ENCODE measurements at places on chromosomes 2 and 18. TPM values are rescaled to one million over a fixed set of nuclear protein-coding genes. Genes with fewer than 3 reads are reported as not detected.

DNA sequence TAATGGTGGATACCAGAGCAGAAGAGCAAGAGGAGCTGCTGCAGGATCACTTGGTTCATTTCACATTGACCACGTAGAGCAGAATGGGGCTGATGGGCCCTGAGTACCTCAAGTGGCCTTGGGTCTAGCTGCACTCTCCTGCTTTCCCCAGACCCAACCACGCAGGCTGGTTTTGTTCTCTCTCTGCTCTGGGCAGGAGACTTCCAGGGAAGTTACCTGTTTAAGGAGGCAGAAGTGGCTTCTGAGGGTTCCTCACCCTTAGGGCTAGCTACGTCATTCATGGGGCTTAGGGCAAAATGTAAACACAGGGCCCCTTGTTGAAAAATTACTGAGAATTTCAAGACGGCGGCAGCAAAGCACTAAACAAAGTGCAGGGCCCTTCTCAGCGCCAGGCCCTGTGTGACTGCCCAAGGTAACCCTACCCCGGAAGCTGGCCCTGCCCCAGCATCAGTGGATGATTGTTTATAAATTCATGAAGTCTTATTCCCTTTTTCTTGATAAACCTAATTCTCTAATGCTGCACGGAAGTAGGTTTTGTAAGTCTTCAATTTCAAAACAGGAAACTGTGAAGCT lies 75.9 kb downstream of the TMEM182 start:
- H3K4me3 ChIP-seq = no peak overlapping the region
- peaks cover 5% of the 10 kb centered on the region for H3K27me3 ChIP-seq
- no peaks in the 10 kb centered on the region for H3K36me3 ChIP-seq
- DNase-seq = no peak
- no peak overlapping the region for H3K27ac ChIP-seq
- H3K4me1 ChIP-seq = peaks cover 5% of the 10 kb centered on the region

- no peak for DNase-seq
- H3K4me3 ChIP-seq = no peak overlapping the region
- H3K4me1 ChIP-seq = peaks cover 3% of the 10 kb centered on the region
- no peaks in the 10 kb centered on the region for H3K27me3 ChIP-seq
- peaks cover 4% of the 10 kb centered on the region for H3K36me3 ChIP-seq
These were observed 126.8 kb downstream of the CDC42EP3 start for GRCh38 chr2:37544591-37545031.

- no peak for DNase-seq
- H3K36me3 ChIP-seq = no peaks in the 10 kb centered on the region
These were observed 428.8 kb downstream of the ZNF521 start for GRCh38 chr18:24923138-24923537.

The CELF4 gene
- total RNA-seq = not detected

The SOS1 gene
- 65.2 TPM for total RNA-seq

GRCh38 chr2:218876562-218877219 lies 4.0 kb upstream of the WNT10A start:
- H3K36me3 ChIP-seq = peaks cover 11% of the 10 kb centered on the region
- H3K4me1 ChIP-seq = peaks cover 37% of the 10 kb centered on the region
- peak overlapping the region; percentile 33 for H3K4me3 ChIP-seq
- peak; percentile 74 for DNase-seq
- H3K27me3 ChIP-seq = peaks cover 35% of the 10 kb centered on the region

The KCNJ13 gene
- total RNA-seq = not detected

DNA sequence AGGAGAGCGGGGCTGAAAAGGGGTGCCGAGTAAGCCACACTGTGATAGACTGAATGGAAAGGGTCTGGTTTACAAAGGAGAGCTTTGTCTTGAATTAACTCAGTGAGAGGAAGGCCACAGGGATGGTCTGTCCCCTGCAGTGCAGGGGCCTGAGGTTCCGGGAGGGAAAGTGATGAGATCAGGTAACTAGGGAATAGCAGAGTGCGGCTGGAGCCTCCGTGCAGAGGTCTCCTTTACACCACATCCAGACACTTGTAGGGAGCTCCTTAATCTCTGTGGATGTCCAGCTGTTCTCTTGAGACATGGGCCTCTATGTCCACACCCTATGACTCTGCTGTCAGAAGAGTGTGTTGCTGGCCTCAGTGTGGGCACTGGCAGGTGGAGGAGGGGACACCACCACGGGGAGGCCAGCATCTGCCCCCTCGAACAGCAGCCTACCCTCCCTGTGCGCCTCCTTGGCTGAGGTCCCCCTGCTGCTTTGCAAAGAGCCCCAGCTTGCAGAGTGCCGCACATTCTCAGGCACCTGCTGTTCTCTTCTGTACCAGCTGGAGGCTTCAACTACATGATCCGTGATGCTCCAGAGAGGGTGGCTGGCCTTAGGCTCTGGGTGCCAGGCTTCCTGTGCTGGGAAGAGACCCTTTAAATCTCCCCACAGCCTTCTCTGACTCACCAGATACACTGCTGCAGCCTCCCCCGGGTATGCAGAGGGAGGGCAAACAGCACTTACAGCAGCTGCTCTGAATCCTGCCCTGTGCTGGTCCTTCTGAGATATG lies 25.9 kb downstream of the ENOSF1 start:
- H3K27ac ChIP-seq = peak overlapping the region; percentile 37
- H3K27me3 ChIP-seq = no peaks in the 10 kb centered on the region
- H3K4me1 ChIP-seq = peaks cover 16% of the 10 kb centered on the region
- no peak for DNase-seq
- H3K36me3 ChIP-seq = peaks cover 2% of the 10 kb centered on the region

DNA sequence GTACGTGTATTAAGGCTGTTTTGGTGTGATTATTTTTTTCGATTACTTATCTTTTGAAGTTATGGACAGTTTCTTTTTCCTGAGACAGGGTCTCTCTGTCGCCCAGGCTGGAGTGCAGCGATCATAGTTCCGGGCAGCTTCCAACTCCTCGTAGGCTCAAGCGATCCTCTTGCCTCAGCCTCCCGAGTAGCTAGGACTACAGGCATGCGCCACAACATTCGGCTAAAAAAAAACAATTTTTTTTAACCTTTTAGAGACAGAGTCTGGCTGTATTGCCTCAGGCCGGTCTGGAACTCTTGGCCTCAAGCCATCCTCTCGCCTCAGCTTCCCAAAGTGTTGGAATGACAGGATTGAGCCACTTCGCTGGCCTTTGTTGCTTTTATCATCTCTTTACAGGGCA lies 945 bp downstream of the HAT1 start:
- DNase-seq = no peak
- H3K27me3 ChIP-seq = no peaks in the 10 kb centered on the region
- peaks cover 4% of the 10 kb centered on the region for H3K36me3 ChIP-seq
- H3K4me1 ChIP-seq = peaks cover 19% of the 10 kb centered on the region

The SLC16A14 gene
- total RNA-seq = not detected

DNA sequence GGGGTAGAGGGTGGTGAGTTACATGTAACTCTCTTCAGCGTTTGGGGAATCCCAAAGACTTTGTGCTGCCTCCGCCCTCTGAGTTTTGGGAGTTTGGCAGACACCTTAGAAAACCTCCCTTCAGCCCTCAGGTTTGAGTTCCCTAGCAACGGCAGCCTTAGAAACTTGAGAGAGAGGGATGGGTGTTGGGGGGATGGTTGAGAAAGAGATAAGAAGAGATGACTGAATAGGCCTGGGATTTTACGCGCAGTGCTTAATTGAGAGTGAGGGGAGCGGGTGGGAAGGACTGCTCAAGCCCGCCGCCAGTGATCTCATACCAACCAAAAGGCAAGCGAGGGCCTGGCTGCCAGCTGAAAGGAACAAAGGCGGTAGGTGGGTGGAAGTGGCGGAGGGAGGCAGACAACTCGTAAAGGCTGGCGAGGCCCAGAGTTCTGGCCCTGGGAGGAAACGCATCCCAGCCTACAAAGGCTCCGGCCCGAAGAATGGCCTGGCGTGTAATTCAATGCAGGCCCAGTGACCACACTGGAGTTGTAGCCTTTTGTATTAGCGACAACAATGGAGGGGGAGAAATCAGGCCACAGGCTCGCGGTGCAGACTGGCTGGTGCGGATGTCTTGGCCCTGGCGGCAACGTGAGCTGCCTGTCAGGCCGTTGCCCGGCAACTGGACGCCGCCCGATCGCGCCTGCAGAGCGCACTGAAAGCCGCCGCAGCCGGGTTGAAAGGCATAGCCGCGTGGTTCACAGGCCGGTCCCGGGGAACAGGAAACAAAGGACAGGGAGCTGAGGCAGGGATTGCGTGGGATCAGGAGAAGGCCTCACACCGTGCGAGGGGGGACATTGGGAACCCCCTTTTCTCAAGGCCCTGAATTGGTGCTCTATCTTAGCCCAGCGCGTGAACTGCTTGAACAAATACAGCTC lies 39.9 kb upstream of the DARS1 start:
- H3K27ac ChIP-seq = no peak overlapping the region
- H3K36me3 ChIP-seq = no peaks in the 10 kb centered on the region
- no peak for DNase-seq
- no peak overlapping the region for H3K4me3 ChIP-seq
- H3K4me1 ChIP-seq = peaks cover 5% of the 10 kb centered on the region

The TM4SF20 gene
- total RNA-seq = not detected

The NPHP1 gene
- 0.16 TPM for total RNA-seq

- DNase-seq = no peak
- H3K4me3 ChIP-seq = peak overlapping the region; percentile 99
- peaks cover 4% of the 10 kb centered on the region for H3K36me3 ChIP-seq
- H3K27ac ChIP-seq = peak overlapping the region; percentile 100
- H3K4me1 ChIP-seq = peaks cover 42% of the 10 kb centered on the region
These were observed 519 bp downstream of the METTL4 start for GRCh38 chr18:2570772-2571199.

- no peak overlapping the region for H3K4me3 ChIP-seq
- no peak for DNase-seq
- no peaks in the 10 kb centered on the region for H3K4me1 ChIP-seq
- H3K36me3 ChIP-seq = no peaks in the 10 kb centered on the region
These were observed 66.3 kb downstream of the PSMG2 start for GRCh38 chr18:12769136-12769535.

- no peak for DNase-seq
- H3K4me3 ChIP-seq = no peak overlapping the region
- peaks cover 2% of the 10 kb centered on the region for H3K36me3 ChIP-seq
- H3K4me1 ChIP-seq = no peaks in the 10 kb centered on the region
- H3K27ac ChIP-seq = no peak overlapping the region
These were observed 52.3 kb upstream of the ROCK1 start for GRCh38 chr18:21163647-21164547.

GRCh38 chr2:227473806-227474205 lies 1.9 kb downstream of the AGFG1 start:
- no peak for DNase-seq
- peaks cover 26% of the 10 kb centered on the region for H3K4me1 ChIP-seq
- H3K4me3 ChIP-seq = peak overlapping the region; percentile 98
- H3K36me3 ChIP-seq = no peaks in the 10 kb centered on the region
- H3K27me3 ChIP-seq = no peaks in the 10 kb centered on the region

The AQP4 gene
- not detected for total RNA-seq

The GTF2A1L gene
- total RNA-seq = not detected

DNA sequence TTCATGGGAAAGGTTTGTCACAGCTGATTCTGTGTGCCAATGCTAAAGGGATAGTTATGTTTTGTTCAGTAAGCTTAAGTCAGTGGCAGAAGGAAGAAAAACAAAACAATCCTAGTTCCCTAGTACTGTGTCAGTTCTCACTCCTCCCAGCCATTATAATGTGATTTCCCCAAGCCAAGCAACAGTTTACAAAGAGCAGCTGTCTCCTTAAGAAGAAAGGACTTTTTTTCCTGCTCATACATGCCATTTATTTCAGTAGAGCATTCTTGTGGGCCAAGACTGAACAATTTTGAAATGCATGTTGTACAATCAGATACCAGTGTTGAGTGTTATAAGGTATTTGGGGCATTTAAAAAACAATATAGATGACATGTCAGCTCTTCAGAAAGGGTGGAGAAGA lies 52.1 kb downstream of the NEMP2 start:
- H3K4me1 ChIP-seq = peaks cover 15% of the 10 kb centered on the region
- DNase-seq = no peak
- no peak overlapping the region for H3K4me3 ChIP-seq
- H3K27me3 ChIP-seq = no peaks in the 10 kb centered on the region
- no peak overlapping the region for H3K27ac ChIP-seq

- no peak overlapping the region for H3K4me3 ChIP-seq
- no peak overlapping the region for H3K27ac ChIP-seq
- no peaks in the 10 kb centered on the region for H3K4me1 ChIP-seq
- no peak for DNase-seq
These were observed 36.5 kb downstream of the EIF4E2 start for GRCh38 chr2:232586943-232587505.

The UGT1A6 gene
- not detected for total RNA-seq

- H3K36me3 ChIP-seq = no peaks in the 10 kb centered on the region
- no peak overlapping the region for H3K4me3 ChIP-seq
- H3K4me1 ChIP-seq = no peaks in the 10 kb centered on the region
- DNase-seq = no peak
- H3K27me3 ChIP-seq = no peaks in the 10 kb centered on the region
These were observed 136.2 kb downstream of the CDH2 start for GRCh38 chr18:28040716-28041115.

The PSMA8 gene
- total RNA-seq = 0.42 TPM

- H3K27ac ChIP-seq = no peak overlapping the region
- peaks cover 5% of the 10 kb centered on the region for H3K4me1 ChIP-seq
- H3K4me3 ChIP-seq = peak overlapping the region; percentile 92
- H3K36me3 ChIP-seq = peaks cover 3% of the 10 kb centered on the region
These were observed 22.4 kb upstream of the RMP24 start for GRCh38 chr18:35949903-35950627.

GRCh38 chr18:35624146-35624545 lies 42.6 kb downstream of the GALNT1 start:
- no peak overlapping the region for H3K27ac ChIP-seq
- H3K4me3 ChIP-seq = peak overlapping the region; percentile 15
- H3K4me1 ChIP-seq = peaks cover 32% of the 10 kb centered on the region

Data from T-helper 17 cell (primary cell).